EH (cell line): ENCODE measurements at places on chromosomes 12 and 14.

DNA sequence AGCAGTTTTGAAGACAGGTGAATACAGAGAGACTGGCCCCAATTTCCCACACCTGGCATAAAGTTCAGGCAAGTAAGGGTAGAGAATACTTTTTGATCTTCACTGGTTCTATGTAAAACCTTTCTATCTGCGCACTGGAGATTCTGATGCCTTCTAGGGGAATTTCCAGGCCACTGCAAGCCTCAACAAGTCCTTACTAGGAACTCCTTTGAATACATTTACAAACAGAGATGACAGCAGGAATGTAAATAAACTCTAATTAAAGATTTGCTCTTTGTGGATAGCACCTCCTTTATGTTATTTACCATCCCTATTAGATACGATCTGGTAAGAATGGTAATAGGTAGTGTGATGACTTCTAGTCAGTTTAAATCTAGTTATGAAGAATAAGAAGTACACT lies 69.2 kb downstream of the NTN4 start:
- DNase-seq, result no peak

GRCh38 chr14:70773182-70773862 lies 36.0 kb downstream of the MAP3K9 start:
- no peak for DNase-seq

DNA sequence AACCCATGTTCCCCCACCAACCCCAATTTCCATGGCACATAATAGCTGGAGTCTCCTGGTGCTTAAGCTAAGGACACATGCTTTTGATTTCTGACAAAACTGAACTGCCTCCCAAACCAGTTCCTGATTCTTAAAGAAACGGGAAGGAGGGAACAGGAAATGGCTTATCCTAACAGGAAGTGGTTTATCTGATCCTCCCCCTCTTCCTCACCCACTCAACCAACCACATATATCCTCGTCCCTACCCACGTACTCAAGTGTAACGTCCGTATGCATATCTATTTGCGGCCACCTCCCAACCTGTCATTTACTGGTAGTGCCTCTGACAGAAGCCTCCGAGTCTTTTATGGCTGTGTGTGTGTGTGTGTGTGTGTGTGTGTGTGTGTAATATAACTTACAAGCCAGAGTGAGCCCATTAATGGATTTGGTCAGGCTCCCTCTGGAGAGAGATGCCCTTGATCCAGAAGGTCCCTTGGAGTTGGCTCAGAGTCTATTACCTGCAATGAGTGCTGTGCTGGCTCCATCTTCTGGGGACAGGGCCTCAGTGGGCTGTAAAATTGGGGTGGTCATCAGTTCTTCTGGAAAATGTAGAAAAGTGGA lies 7.7 kb downstream of the DAZAP2 start:
- peak; percentile 75 for DNase-seq

DNA sequence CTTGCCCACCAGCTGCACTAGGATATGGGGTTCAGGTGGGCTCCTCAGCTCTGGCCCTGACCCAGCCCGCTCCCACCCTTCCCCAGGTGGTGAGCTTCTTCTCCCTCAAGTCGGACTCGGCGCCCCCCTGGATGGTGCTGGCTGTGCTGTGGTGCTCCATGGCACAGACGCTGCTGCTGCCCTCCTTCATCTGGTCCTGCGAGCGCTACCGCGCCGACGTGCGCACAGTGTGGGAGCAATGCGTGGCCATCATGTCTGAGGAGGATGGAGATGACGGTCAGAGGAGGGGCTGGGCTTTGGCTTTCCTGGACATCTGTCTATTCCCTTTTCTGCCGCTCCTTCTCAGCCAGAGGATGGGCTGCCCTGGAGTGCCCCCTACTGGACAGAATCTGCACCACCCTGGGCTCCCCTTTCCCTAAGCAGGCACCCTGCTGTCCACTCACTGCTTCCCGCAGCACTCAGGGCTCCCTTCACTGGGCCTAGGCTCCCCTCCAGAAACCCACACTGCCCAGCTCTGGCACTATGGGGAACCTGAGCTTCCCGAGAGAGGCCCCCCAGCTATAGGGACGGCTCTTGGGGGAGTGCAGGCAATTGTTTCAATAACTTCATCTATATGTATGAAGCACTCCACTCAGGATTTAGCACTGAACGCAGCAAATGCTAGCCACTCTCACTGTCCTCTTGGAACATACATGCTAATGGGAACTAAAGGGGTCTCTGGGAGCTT lies 2.6 kb upstream of the P3H3 start:
- DNase-seq, result peak; percentile 91

- DNase-seq, result no peak
Observed at GRCh38 chr14:91893007-91893406, 25.7 kb upstream of the TC2N start.

- DNase-seq, result no peak
Observed at GRCh38 chr14:70915415-70915814, 8.2 kb downstream of the PCNX1 start.

GRCh38 chr12:49797449-49797776 lies 30.8 kb downstream of the NCKAP5L start:
- no peak for DNase-seq

- no peak for DNase-seq
Observed at GRCh38 chr12:119448611-119449131, 114.1 kb downstream of the CCDC60 start.

GRCh38 chr14:64654901-64655300 lies 49.3 kb upstream of the PLEKHG3 start:
- DNase-seq, result no peak

GRCh38 chr14:62369919-62370560 lies 607.8 kb downstream of the SNAPC1 start:
- DNase-seq, result no peak

DNA sequence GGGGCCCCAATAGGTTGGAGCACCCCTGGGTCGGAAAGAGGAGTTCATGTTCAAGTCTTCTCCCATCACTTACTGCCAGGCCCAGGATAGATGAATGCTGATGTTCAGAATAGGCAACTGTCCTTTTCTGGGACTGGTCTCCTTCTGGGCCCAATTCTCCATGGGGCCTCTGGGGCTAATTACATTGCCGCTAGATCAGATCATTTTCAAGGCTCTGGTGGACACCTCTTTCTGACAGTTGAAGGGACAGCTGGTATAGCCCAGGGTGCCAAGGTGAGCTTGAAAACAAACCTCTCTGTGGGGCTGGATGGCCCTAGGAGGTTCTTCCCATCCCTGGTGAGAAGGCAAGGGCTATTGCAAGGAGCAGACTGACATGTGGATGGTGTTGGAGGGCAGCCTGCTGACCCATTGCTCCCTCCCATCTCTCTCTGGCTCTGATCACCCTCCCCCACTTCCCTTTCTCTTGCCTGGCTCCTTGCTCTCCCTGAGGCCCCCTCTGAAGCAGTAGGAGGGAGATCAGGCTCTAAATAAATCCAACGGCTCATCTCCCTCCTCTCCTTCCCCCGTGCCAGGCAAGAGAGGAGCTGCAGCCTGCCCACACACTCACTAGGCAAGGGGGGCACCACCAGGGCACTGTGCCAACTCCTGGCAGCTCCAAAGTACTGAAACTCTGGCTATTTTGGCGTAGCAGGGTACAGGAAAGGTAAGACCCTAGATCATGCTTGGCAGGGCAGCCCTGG lies 1.9 kb downstream of the CACNB3 start:
- DNase-seq, result no peak

DNA sequence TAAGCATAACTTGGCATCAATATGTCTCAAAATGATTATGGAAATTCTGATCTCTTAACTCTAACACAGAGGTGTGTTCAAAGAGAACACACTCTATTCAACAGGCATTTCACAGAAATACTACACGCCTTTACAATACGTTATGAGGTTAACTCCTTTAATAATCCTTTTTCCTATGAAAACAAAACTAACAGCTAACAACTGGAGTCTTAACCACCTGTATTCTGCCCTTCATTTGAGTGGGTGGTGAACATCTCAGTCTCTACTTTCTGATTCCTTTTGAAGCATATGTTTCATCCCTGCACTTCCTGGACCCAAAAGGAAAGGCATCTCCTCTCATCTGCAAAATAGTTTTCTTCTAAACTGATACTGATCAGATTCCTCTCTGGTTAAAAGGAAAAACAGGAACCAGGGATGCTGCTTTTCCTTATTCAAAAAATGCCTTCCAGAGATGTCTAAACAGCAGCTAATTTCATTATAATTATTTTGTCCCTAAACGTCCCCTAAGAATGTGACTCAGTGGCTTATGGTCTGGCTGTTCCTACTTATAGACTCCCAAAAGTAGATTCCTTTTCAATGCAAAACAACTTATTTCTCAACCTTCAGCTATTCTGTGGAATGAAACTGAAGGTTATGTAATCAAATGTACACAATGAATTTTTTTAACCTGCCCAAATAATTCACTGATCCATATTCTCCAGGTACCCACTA lies 24.1 kb downstream of the ITPR2 start:
- DNase-seq, result no peak

DNA sequence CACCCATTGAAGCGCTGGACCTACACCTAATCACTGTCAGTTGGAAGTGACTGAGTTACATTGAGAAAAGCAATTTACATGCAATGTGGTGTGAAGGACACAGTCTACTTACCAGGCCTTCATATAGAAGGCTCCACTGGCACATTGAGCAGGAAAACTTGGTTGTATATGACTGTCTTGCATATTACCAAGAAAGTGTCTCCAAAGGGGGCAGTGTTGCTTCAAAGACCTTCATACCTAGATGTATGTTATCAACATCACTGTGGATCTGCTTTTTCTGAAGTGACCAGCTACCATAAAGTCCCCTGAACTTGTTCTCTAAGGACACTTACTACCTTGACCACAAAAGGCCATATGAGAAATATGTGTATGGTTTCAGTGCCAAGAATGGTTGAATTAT lies 64.1 kb downstream of the NELL2 start:
- peak; percentile 1 for DNase-seq

GRCh38 chr14:71321574-71322315 lies 414.5 kb downstream of the PCNX1 start:
- DNase-seq, result peak; percentile 73

DNA sequence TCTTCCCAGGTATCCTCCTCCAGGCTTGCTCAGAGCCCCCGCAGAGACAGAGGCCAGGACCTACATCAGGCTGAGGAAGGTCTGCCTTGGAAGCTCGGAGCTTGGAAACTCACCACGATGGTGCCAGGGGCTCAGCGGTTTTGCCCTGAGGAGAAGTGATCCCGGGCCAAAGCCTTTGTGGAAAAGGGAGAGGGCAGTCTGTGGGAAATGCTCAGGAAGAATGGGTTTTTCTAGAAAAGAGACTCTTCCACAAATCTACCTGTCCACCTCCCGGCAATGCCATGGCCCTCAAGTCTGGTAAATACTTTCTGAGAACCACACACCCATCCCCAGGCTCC lies 8.0 kb downstream of the KRT2 start:
- DNase-seq, result no peak

DNA sequence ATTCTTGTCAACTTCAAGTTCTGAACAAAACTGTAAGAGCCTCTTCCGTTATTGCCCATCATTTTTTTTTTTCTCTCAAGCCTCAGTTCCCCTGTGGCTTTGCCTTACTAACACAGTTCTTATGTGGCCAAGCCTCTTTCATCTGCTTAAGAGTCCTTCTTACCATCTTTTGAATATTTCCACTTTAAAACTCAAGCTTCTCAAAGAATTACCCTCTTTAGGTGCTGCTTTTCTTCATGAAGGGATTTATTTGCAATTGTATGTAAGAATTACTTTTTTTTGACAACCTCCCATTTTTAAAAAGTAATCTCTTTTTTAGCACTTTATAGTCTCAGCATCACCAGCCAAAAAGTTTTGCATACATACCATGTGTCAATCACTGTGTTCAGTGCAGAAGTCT lies 240.2 kb upstream of the RMST start:
- DNase-seq, result no peak

GRCh38 chr12:51811203-51812202 lies 37.0 kb downstream of the FIGNL2 start:
- DNase-seq, result no peak

GRCh38 chr14:29558516-29558915 lies 369.1 kb downstream of the PRKD1 start:
- DNase-seq, result peak; percentile 82

- no peak for DNase-seq
Observed at GRCh38 chr12:14901228-14901562, 15.5 kb upstream of the MGP start.

DNA sequence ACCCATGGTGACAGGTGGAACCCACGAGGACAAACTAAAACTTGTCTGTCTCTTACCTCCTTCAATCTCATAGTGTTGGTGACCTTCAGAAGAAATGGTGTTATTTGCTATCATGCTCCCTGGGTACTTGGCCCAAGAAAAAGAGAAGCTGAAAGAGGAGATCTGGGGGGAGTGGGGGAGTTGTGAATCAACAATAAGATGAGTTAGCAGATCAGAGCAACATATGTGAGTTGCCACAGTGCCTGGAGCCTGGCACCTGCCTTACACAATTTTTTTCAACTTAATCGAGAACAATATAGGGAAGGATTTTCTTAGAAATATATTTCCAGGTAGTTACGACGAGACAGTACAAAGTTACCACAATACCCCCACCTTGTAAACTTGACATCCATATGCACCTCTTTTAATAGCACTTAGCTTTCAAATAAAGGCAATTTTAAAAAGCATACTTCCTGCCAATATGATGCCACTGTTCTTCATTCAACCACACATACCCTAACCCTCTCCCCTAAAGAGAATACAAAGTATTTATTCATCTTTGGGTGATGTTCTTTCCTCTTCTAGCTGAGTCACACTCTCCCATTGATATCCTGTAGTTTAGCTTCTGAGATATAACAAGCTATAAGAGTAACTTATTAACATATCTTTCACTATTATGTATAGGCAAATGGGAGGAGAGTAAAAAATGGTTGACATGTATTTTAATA lies 424.1 kb upstream of the OR4E1 start:
- DNase-seq, result no peak

GRCh38 chr12:124453419-124454351 lies 113.7 kb downstream of the NCOR2 start:
- peak; percentile 92 for DNase-seq

GRCh38 chr12:44379831-44380230 lies 496.3 kb downstream of the NELL2 start:
- no peak for DNase-seq

GRCh38 chr14:68255693-68256178 lies 436.2 kb downstream of the RAD51B start:
- DNase-seq, result peak; percentile 86
